ENCODE measurements at places on chromosomes 1 and 21.

DNA sequence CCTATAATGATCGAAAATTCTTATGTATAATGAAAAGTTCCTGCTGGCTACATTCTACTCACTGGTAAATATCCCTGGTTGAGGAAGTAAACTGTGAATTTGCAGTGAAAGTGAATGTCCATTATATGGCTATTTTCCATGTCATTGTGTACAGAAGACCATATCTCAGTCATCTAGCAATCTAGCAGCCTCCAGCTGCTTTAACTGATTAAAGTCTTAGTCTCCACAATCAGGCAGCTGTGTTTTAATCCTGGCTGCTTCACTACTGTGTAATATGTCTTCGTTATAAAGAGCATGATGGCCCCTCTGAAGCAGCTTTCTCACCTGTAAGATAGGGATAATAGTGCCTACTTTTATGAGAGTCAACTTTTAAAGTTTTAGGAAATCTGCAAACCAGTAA, 11.4 kb downstream of the CLCA2 start:
- no peak for DNase-seq

DNA sequence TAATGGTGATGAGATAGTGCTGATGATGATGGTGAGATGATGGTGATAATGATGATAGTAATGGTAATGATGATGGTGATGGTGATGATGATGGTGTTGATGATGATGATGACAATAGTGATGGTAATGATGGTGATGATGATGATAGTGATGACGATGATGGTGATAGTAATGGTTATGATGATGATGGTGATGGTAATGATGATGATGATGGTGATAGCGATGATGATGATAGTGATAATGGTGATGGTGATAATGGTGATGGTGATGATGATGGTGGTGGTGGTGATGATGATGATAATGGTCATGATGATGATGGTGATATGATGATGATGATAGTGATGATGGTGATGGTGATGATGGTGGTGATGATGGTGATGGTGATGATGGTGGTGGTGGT, 384.6 kb downstream of the MATN1 start:
- DNase-seq, result no peak

DNA sequence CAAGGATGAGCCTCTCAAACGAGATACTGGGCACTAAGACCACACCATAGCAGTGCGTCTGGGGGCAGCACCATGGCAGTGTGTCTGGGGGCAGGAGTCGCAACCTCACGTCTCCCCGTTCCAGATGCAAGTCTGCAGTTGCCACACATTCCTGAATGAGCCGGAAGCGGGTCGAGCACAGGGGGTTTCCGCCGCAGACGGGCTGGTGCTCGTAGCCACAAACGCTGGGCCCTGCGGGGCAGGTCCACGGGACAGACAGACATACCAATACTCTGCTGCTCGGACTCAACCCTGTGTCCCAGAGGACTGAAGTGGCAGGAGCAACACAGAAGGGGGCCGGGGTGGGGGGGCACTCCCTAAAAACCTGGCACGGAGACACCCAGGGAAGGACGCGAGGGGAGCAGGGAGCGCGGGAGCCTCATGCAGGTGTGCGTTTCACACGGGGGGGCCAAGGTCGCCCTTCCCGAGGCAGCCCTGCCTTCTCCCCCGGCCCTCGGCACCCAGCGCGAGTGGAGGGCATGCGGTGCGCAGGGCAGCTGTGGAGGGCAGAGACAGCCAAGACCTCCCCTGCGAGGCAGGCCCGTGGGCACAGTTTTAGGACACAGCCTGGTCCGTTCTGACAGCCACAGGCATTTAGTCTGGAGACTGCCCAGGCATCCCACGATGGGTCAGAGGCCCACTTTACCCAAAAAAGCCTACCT, 24.5 kb downstream of the PTTG1IP start:
- DNase-seq, result no peak

DNA sequence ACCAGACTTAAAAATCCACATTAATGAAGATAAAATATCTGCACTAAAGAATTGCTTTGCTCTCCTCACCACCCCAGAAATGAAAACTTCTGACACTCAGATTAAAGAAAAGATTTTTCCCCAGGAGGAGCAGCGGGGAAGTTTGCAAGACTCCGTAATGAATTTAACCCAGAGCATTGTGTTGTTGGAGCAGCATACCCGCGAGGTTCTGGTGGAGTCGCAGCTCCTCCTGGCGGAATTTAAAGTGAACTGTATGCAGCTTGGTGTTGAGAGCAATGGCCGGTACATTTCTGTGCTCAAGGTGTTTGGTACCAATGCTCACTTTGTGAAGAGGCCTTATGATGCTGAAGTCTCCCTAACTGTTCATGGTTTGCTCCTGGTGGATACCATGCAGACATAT, 46.4 kb downstream of the VPS13D start:
- DNase-seq, result no peak

- no peak for DNase-seq
These were observed 26.3 kb upstream of the RNF19B start for GRCh38 chr1:32990887-32991286.

- no peak for DNase-seq
These were observed at the start of the genes LEPR and LEPROT for GRCh38 chr1:65420590-65421350. Gene LEPR (plus strand): TSS chr1:65420668. CDS start chr1:65565566, 144,898 bp downstream. Gene LEPROT (plus strand): TSS chr1:65420668. CDS start chr1:65420725, 57 bp downstream.

- DNase-seq, result no peak
These were observed 287.5 kb downstream of the SMYD3 start for GRCh38 chr1:246219508-246220030.

GRCh38 chr21:16587141-16587581, 857.4 kb downstream of the USP25 start:
- DNase-seq, result peak; percentile 22

GRCh38 chr21:42453224-42453985, 42.6 kb downstream of the RSPH1 start:
- DNase-seq, result no peak

- DNase-seq, result no peak
These were observed 22.5 kb upstream of the HTR1D start for GRCh38 chr1:23239638-23240295.

GRCh38 chr1:169086603-169087455, 19.7 kb upstream of the ATP1B1 start:
- DNase-seq, result no peak

- no peak for DNase-seq
These were observed 53.8 kb downstream of the RWDD3 start for GRCh38 chr1:95287825-95288224.

DNA sequence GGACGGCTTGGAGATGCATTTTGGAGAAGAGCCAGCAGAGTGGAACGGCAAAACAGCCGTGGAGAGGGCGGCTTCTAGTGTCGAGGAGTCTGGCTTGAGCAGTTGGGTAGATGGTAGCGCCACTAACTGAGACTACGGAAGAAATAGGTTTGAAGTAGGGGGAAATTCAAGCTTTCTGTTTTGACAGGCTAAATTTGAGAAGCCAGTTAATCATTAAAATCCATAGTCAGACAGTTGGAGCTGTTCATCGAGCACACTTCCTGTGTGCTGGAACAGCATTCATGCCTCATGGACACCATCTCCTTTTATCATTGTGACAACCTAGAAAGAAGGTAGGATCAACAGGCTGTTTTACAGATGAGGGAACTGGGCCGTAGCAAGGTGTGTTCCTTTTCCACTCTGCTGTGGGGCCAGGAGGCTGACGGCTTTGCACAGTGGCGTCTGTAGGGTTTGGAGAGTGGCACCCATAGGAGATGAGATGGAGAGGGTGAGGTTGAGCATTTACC, 3.4 kb upstream of the PKLR start:
- DNase-seq, result no peak

DNA sequence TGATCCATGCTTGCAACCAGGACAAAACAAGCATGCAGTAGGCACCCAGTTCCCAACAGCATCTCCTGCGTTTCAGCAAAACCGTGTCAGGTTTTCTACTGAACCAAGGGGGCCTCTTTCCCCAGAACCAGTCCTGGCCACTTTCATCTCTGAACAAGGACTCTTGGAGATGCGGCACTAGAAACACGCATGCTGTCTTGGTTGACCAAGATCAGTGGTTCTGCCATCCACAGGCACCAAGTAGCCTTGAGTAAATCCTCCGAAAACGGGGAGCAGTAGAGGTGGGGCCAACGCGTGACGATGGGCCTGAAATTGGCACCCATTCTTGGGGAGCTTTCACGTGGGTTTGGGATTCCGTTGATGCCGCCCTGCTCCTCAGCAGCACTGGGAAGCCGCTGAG, 62.5 kb upstream of the AJAP1 start:
- DNase-seq, result no peak

DNA sequence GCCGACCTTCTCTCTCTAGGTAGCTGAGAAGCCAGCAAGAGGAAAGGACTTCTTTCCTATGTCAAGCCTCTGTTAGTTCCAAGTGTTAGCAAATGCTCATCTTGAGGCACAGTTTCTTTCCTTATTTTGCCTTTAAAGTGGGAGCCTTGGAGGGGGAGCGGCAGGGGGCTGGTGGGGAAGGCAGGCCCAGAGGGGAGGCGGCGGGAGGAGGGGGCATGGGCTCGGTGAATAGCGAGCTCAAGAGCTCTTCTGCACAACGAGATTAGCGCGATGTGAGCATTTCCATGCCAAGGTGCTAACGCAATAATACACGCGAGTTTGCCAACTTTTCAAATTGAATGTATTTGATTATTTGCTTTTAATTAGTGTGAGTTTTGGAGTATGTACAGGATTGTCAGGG, 372.6 kb downstream of the RPS6KC1 start:
- no peak for DNase-seq

- DNase-seq, result no peak
These were observed 23.3 kb upstream of the TNNI1 start for GRCh38 chr1:201444792-201445191.

GRCh38 chr21:16569679-16570078, 839.9 kb downstream of the USP25 start:
- DNase-seq, result no peak

DNA sequence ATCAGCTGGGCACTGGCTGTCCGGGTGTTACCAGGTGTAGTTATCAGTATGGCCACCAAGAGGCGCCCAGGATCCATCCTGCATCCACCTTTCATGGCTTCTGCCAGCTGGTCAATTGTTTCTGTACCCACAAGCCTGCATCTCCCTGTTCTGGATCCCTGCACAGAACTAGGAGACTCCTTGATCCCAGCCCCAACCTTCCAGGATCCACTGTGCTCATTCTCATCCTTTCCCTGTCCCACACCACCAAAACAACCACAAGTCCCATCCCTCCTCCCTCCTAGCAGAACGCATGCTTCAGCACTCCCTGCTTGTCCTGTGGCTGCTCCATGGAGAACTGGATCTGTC, 27.2 kb upstream of the FOXE3 start:
- peak; percentile 28 for DNase-seq

- no peak for DNase-seq
These were observed 34.4 kb upstream of the OLIG2 start for GRCh38 chr21:32991361-32991760.

DNA sequence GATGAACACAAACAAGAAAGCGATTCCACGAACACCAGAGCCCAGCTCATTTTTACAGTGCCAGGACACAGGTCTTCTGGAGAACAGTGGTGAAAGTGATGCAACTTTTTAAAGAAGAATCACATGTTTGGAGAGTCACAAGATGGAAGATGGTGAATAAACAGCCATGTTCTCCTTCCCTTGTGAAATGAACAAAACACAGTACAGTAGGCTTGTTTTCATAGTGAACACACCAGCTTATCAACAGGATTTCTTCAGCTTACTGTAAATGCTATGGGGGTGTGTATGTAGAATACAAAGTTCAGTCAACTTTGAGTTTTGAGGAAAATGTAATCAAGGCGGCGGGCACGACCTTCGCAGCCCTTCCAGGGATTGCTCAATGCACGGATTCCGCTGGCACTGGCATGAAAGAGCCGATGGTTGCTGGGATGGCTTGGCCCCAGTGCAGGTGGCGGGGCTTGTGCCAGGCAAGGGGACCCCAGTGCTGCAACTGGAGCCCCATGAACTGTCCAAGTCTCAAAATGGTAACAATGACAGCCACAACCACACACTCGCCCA, 9.7 kb downstream of the TMPRSS3 start:
- no peak for DNase-seq

DNA sequence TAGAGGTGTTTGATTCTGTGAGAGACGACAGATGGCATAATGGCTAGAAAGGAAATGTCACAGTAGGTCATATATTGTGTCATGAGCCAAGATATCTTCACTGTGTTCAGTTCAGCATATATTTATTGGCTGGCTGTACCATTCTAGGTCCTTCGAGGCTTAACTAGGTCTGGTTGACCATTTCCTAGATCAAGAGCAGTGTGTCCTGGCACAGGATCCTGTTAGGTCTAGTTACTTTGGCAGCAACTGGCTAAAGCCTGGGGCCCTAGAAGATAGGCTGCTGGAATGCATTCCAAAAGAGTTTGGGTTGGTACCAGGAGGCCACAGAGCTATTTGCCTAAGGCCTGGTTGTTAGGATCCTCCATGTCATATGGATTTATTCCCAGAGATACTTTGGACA, 20.9 kb downstream of the ZBTB40 start:
- DNase-seq, result no peak

- DNase-seq, result no peak
These were observed 16.6 kb upstream of the CCDC27 start for GRCh38 chr1:3735688-3736087.

DNA sequence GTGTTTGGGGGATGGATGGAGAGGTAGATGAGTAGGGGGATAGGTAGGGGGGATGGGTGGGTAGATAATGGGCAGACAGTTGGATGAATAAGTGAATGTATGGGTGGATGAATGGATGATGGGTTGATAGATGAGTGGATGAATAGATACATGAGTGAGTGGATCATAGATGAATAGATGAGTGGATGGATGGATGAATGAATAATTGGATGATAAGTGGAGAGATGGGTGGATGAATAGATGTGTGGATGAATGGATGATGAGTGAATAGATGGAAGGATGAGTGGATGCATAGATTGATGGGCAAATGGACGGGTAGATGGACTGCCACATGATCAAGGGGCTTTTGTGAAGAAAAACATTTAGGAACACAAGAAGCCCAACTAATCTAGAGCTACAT, 133.3 kb upstream of the F3 start:
- DNase-seq, result no peak

DNA sequence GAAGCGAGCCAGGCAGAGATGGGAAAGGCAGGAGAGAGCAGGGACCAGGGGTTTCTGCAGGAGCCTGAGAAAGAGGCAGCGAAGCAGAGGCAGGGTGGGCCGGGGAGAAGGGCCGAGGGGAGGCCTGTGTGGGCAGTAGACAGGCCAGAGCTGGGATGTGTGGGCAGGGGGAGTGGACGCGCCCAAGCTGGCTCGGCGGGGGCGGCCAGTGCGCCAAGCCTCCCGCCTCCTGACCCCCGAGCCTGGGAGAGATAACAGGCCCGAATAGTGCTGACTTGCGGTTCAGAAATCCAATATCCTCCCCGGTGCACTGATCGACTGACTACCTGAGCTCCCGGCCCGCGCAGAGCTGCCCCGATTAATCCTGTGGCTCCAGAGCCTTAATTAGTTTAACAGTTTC, 41.9 kb downstream of the AHDC1 start:
- DNase-seq, result no peak

Measured in fibroblast of skin of left quadriceps (primary cell).